Stimulated activated CD8-positive, alpha-beta memory T cell treated with anti-CD3 and anti-CD28 coated beads, Interleukin-4, amount 100 ng/mL, for 1 hour (primary cell): ENCODE measurements at places on chromosomes 16 and 17.

- DNase-seq = no peak
These were observed 3.0 kb upstream of the ZNF213 start for GRCh38 chr16:3131755-3132377.

DNA sequence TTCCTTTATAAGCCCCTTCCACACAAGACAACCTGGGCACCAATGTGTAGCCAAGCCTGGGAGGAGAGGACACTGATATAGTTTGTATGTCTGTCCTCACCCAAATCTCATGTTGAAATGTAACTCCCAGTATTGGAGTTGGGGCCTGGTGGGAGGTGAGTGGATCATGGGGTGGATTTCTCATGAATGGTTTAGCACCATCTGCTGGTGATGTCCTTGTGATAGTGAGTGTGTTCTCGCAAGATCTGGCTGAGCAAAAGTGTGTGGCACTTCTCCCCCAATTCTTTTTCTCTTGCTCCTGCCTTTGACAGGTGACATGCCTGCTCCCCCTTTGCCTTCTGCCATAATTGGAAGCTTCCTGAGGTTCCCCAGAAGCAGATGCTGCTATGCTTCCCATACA lies 135.8 kb downstream of the USP31 start:
- DNase-seq = no peak

DNA sequence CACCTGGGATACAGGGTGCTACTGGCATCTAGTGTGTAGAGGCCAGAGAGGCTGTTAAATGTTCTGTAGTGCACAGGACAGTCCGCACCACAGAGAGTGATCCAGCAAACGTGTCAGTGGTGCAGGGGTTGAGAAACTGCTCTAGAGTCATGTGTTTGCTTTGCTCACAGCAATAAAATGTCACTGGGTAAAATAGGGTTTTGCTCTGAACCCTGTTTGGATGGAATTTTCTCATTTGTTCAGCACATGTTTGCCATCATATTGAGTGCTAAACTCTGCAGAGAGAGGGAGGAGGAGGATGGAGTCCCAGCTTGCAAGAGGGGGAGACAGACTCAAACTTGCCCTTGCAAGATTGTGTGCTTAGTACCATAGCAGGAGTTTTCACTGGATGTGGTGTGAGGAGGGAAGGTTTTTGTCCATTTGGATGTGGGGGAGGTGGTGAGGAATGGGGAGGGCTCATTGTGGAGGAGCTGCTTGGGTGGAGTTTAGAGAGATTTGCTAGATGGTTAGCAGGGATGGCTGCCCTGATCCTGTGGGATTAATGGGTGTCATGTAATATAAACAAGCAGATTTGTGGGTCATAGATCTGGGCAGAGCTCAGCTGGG lies 11.8 kb downstream of the PLCG2 start:
- no peak for DNase-seq

DNA sequence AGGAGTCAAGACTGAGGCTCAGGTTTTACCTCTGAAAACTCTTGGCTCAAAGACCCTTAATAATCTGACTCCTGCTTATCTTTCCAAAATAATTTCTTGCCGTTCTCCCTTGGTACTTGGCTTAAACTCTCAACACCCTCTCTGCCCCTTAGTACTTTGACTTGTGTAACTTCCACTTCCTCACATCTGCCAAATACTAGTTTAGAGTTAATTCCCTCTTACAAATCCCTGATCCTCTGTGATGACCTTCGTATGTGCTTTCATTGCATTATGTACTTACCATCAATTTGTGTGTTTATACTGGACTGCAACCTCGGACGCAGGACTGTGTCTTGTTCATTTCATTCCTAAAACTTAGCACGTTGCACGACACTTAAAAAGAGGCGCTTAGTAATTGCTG lies 35.2 kb downstream of the ZNF207 start:
- no peak for DNase-seq

GRCh38 chr17:6823011-6823442 lies 8.5 kb downstream of the TEKT1 start:
- DNase-seq = no peak

DNA sequence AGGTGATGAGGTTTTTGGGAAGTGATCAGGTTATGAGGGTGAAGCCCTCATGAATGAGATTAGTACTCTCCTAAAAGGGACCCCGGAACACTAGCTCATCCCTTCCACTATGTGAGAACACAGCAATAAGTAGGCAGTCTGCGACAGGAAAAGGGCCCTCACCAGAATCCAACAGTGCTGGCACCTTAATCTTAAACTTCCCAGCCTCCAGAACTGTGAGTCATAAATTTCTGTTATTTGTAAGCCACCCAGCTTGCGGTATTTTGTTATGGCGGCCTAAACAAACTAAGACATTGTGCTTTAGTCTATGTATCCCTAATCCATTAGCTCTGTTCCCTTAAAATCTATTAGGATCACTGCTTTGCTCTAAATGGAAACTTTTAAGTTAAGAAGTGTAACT lies 8.5 kb downstream of the SLFN12 start:
- no peak for DNase-seq

DNA sequence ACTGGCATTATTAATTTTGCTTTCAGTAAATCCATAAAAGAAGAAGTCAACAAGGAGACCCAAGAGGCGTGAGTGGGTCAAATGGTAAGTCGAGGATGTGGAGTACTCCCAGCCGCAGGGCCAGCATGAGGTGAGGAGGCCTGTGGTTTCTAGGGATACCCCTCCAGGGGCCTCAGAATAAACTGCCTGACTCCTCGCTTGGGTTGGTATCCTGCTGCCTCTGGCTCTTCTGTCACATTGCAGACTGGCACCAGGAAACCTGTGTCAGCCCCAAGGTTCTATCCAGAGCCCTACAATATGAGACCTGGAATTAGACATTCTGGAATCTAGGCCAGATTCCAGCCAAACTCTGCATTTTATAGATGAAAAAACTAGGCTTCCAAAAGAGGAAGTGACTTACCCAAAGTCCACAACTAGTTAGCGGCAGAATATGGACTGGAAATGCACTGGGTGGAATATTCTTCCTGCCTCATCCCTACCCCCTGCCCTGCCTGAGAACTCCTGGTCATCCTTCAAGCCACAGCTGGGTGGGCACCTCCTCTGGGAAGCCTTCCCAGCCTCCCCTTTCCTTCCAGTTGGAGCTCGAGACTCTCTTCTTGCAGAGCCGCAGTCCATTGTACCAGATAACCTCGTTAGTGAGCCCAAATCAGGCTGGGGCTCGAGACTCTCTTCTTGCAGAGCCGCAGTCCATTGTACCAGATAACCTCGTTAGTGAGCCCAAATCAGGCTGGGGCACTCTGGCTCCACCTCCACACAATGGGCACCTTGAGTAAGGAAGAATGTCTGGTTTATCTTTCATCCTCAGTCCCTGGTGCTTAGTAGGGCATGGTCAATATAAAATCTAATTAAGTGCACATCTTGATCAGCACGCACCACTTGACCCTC lies 22.6 kb downstream of the C17orf67 start:
- DNase-seq = no peak

DNA sequence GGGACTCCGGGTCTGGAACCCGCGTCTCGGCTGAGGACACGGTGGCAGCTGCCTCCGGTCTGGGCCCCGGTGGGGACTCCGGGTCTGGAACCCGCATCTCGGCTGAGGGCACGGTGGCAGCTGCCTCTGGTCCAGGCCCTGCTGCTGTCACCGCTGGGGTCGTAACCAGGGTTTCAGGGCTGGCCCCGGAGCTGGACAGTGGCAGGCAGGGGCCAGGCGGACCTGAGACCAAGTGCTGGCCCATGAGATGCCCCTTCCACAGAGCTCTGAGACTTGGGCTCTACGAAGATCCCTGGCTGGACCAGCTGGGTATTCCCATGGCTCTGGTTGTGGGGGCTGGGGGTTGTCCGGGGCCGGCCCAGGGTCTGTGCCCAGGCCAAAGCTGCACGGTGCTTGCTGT lies 3.8 kb downstream of the RPUSD1 start:
- DNase-seq = no peak

GRCh38 chr17:38338535-38338934 lies 5.2 kb downstream of the GPR179 start:
- DNase-seq = no peak

GRCh38 chr16:68296693-68297092 lies 14.1 kb downstream of the SLC7A6OS start:
- no peak for DNase-seq

- DNase-seq = no peak
These were observed 209.4 kb upstream of the CIBAR2 start for GRCh38 chr16:85321509-85322271.

DNA sequence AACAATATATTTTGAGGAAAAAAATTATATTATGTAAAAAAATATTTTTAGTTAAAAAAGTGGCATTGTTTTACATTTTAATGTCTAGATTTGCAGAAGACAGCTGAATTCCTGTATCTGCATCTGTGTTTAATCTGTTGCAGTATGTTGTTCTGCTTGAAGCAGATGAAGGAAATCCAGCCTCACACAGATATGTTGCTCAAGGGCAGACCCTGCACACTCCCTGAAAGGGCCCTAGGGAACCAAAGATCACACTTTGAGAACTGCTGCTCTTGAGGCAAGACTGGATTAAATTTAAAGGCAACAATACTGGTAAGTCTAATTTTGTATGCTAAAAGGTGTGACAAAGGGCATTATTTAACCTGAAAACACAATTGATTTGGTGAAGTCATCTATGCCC lies 16.4 kb upstream of the SLC6A4 start:
- DNase-seq = no peak

DNA sequence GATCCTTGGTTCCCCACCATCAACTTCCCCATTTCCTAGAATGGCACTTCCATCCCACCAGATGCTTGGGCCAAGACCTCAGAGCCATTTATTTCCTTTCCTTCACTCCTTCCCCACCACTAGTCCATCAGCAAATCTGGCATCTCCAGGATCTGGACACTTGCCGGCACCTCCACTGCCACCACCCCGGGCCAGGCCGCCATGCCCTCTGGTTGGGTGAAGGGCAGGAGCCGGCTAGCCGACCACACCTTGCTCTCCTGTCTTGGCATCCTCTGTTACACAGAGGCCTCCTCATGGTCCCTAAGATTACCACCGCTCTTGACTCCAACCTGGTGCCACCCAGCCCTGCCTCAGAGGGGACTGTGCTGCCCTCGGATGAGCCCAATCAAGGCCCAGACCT lies 104.5 kb downstream of the RMI2 start:
- DNase-seq = no peak

DNA sequence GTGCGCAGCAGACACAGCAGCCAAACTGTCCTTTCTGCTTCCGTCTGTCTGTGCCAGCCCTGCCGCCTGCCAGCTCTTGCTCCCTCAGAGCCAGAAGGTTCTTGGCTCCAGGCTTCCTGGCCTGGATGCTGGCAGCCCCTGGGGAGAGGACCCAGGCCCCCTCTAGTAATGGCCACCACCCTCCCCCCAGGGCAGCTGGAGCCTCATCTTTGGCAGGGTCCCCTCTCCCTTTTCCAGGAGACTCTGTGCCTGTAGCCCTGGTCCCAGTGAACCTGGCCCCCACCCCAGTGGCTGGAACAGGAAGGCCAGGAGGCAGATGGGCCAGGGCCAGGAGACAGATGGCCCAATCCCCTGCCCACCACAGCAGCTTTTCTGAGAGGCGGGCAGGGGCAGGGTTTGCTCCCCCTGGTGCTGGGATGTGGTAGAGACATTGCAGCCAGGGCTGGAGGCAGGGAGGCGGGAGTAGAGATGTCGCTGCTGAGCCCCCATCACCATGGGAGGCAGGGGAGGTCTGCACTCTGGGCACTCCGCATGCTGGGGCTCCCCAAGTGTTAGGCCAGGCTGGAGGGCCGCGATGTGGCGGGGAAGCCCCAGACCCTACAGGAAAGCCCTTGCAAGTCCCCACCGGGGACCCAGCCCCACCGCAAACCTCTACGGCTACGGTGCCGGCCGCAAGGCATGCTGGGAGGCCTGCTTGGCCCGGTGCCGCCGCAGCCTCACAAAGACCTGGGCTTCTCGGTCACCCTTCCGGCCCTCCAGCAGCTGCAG lies 16.7 kb downstream of the UNC13D start:
- DNase-seq = peak; percentile 29

GRCh38 chr16:77190190-77190477 lies 856 bp upstream of the MON1B start:
- no peak for DNase-seq

GRCh38 chr17:43905985-43906852 lies 1.1 kb downstream of the MPP2 start:
- no peak for DNase-seq

- no peak for DNase-seq
These were observed 202.5 kb downstream of the MSI2 start for GRCh38 chr17:57458718-57459285.

DNA sequence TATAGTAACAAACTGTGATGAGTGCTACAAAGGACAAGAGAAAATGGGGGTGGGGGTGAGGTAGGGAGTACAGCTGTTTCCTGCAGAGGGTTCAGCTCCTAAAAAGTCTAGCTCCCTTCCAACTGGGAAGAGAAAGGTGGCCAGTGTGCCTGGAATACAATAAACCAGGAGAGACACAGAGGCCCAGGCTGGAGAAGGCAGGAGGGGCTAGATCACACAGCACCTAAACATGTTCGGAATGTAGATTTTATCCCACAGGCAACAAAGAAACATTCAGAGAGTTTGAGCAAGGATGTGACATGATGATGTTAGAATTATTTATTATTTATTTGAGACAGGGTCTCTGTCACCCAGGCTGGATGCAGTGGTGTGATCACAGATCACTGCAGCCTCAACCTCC lies 10.2 kb downstream of the TEX2 start:
- no peak for DNase-seq
